Sigmoid colon (tissue), 7 donors: ENCODE measurements at places on chromosomes 11 and 22. TPM values are rescaled to one million over a fixed set of nuclear protein-coding genes. Genes with fewer than 3 reads are reported as not detected.

The CABP7 gene
- total RNA-seq, result under 0.01 TPM

DNA sequence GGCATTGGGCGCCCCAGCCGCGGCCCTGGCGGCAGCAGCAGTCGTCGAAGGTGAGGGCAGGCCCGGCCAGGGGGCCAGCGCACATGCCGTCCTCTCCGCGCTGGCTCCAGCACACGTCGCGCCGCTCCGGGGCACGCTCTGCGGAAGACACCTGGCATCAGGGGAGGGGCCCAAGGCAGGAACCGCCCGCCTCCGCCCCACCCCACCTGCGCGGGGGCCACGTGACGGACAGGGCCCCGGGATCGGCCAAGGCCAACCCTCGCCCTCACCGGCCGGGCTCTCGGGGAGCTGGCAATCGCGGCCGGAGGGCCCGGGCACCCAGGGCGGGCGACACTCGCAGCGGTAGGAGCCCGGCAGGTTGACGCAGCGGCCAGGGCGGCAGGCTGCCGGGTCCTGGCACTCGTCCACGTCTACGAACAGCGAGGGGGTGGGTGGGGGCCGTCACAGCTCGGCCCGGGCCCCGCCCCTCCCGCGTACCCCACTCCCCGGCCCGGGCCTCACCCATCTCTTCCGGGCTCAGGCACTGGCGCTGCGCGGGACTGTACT, 14.9 kb downstream of the SCYL1 start:
- peaks cover 30% of the 10 kb centered on the region for H3K4me1 ChIP-seq
- no peak for DNase-seq
- H3K27me3 ChIP-seq, result no peaks in the 10 kb centered on the region
- H3K27ac ChIP-seq, result peak overlapping the region; percentile 91

- H3K4me3 ChIP-seq, result no peak overlapping the region
- no peaks in the 10 kb centered on the region for H3K36me3 ChIP-seq
- no peak overlapping the region for H3K27ac ChIP-seq
- DNase-seq, result no peak
Observed at GRCh38 chr11:103680826-103681225, 355.6 kb upstream of the DDI1 start.

The POLR2F gene
- total RNA-seq, result 58.4 TPM

GRCh38 chr11:17428925-17429324, 40.5 kb upstream of the KCNJ11 start:
- no peaks in the 10 kb centered on the region for H3K27me3 ChIP-seq
- no peaks in the 10 kb centered on the region for H3K36me3 ChIP-seq
- H3K27ac ChIP-seq, result no peak overlapping the region
- no peaks in the 10 kb centered on the region for H3K4me1 ChIP-seq
- H3K4me3 ChIP-seq, result no peak overlapping the region
- DNase-seq, result no peak

DNA sequence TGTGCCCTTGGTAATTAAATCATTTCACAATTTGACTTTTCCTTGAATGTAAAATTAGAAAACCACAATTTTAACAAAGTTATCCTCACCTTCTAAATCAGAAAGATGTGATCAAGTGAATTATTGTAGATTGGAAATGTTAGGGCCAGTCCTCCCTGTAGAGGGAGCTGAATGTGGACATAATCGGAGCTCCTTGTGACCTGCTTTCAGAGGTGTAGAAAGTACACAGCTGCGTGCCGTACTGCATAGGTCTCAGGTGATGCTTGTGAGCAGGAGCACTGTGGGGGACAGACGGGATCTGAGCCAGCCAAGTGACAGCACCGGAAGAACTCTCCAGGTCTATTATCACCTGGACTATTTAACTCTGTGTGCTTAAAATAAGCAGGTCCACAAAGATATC, 338.0 kb downstream of the AASDHPPT start:
- H3K4me1 ChIP-seq, result no peaks in the 10 kb centered on the region
- no peak overlapping the region for H3K4me3 ChIP-seq
- H3K27ac ChIP-seq, result no peak overlapping the region
- no peaks in the 10 kb centered on the region for H3K27me3 ChIP-seq
